ENCODE measurements at places on chromosomes 4 and X.

DNA sequence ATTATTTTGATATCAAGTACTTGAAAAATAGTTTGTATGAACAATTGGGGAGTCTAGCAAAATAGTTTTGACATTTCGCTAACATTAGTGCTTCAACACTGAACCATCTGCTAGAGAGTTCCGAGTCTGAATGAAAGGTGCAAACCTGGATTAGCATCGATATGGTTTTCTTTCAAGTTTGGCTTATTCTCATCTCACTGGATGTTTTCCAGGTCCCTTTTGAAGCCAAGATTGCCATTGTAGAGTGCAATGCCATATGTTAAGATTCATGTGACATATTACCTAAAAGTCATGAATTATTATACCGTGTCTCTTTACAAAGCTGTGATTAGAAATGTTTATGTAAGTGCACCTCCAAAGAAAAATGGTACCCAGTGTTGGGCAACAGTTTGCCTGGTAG, 36.8 kb upstream of the NAA11 start:
- no peak for DNase-seq

GRCh38 chr4:124199755-124200154, 512.8 kb downstream of the ANKRD50 start:
- no peak for DNase-seq

- no peak for DNase-seq
Measured at GRCh38 chr4:184237612-184238011, 19.9 kb upstream of the ENPP6 start.

DNA sequence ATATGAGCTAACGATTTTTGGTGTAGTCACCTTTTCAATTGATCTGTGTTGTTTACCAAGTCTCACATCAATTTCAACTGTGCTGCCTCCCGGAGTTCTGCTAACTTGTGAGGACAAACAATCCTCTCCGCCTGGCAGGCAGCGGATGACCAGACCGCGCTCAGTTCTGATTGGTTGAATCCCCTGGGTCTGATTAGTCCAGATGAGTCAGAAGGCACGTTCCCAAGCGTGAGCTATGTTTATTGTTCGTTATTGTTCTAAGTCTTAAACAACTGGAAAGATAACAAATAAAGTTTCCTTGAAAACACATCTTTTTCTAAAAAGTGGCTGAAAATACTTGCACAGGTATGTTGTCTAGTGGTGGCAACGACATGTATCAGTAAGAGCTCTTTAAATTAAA, 37.9 kb upstream of the TRPC3 start:
- DNase-seq: no peak

DNA sequence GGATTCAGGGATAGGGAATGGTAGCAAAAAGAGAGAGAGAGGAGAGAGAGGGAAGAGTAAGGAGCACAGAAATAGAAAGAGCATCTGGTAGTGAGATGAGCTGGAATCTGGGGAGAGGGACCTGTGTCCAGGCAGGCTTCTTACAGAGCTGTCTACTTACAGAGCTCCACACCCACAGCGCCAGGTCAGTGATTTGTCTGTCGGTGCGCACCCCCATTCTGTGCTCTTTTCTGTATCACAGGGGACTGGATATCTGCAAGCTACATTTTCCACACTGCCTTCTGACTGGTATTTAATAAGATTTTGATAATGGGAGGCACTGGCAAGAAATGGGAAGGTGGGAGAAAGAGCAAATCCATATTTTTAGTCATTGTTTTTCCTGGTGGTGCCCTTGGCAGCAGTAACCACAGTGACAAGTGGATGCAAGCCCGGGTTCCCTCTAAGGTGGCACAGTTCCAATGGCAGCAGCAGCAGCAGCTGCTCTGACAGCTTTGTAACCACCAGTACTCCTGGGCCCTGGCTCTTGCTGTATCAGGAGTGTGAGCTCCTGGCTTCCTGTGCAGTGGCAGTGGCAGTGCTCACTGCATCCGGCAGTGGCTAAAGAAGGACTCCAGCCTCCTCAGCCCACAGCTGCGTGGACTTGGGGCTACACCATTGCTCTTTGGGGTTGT, 300.5 kb downstream of the TRIML1 start:
- no peak for DNase-seq

DNA sequence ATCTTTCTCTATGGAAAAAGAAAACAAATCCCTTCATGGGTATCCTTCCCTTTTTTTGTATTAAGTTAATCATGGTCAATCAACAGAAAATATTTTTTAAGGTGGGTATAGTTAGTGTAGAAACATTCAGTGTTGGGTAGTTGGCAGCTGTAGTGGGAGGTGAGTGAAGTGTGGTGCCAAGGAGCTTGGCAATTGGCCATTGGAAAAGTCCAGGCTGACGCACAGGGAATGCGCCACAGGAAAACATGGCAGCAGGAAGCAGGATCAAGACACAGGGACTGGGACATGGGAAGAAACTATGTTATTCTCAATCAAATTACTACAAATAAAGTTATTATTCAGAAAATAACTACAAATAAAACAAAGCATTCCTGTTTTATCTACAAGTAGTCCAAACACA, 20.0 kb downstream of the PALLD start:
- DNase-seq: no peak

- no peak for DNase-seq
Measured at GRCh38 chr4:101807351-101807750, 16.8 kb downstream of the BANK1 start.

DNA sequence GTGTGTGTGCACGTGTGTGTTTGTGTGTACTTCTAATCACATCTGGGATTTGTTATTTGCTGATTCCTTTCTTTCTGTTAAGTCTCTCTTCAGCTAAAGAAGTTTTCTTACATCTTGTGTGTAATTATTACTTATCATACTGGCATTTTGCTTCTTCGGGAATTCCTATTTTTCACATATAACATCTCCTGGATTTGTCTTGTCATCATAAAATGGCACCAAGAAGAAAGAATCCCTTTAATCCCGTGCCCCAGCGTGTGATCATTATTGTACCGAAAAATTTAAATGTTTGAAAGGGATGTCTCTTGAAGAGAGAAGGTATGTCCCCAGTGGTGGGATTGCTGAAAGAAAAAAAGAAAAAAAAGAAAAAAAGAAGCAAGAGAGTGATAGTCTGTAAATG, 72.3 kb downstream of the ZFX start:
- DNase-seq: no peak

GRCh38 chr4:79584902-79585301, 176.9 kb upstream of the GK2 start:
- no peak for DNase-seq

DNA sequence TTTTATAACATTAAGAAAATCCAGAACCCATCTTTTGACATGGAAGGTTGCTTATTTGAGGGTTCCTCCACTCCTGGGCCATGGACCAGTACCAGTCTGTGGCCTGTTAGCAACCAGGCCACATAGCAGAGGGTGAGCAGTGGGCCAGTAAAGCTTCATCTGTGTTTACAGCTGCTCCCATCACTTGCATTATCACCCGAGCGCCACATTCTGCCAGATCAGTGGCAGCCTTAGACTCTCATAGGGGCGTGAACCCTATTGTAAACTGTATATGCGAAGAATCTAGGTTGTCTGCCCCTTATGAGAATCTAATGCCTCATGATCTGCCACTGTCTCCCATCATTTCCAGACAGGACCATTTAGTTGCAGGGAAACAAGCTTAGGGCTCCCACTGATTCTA, 58.6 kb downstream of the NDST4 start:
- DNase-seq: no peak

DNA sequence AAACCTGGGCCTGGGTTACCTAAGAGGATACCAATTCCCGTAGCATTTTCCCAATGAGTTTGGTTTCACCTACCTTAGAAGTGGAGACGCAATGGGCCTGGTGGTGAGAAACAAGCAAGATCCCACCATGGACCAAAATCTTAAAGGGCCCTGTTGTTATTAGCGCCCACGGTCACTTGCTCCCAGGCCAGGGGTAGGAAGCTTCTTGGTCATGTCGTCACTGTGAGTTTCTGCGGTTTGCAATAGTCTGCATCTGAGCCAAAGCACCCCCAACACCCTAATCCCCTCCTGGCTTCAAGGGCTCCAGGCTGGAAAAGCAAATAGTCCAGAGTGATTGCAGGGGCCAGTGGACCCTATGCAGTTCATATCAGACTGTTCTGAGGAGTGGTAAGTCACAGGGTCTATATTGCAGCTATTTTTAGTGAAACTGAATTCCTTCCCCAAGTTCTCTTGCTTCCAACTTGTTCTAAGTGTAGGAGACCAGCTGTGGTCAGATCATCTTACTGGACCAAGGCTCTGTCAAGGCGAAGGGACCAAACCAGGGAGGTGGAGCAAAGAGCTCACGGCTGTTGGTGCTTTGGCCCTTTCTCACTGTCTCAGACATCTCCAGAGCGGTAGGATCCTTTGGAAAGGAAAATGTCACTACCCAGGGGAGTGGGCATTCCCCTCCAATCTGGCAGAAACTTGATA, 307.9 kb upstream of the F9 start:
- DNase-seq: no peak

All from activated effector memory CD4-positive, alpha-beta T cell treated with Interleukin-2 at 50 U/mL for 16 hours (primary cell).